ENCODE measurements at places on chromosomes 3 and 15.

DNA sequence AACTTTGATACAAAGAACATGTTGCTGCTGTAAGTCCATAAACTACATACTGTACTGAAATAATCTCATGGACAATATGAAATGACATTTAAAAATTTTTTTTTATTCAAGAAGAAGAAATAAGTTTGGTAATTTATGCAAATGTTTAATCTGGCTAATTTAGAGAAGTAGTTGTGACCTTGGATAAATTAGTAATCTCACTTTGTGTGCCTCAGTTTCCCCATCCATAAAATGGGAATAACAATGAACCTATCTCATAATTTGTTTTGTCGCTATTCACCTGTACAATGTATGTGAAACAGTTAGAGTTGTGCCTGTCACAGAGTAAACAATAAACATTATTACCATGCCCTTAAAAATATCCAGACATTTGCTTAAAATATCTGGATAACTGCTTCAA is 15.3 kb upstream of the DPH6 start:
- DNase-seq: no peak

DNA sequence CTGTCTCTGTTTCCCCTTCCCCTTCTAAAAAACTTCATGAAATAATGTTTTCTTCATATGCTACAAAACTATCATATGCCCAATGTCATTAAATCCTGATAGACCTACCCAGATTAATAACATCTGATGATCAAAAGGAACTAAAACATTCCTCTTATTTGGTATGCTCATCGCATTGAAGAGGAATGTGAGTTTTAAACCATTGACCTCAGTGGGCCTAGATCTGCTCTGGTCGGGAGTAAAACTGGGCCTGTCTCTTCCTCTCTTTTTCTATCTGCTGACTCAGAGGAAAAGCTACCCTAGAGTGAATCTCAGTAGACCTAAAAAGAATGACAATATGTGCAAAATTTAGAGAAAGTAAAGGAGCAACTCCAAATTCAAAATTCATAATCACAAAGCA is 275.8 kb downstream of the SATB1 start:
- DNase-seq: no peak

DNA sequence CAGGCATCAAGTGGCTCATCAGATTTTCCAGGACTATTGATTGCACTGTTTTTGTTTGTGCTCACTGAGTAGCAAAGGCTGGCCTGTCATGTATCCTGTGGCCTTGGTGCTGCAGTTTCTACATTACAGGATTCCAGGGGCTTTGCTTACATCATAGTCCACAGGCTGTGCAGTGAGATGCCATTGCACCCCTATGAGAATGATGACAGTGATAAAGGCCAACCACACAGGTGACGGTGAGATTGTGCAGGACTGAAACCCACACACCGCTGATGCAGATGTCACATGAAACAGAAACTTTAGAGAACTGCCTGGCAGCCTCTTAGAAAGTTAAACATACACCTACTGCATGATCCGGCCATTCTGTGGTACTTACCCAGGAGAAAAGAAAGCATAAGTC is 195.0 kb upstream of the UBE3A start:
- no peak for DNase-seq

DNA sequence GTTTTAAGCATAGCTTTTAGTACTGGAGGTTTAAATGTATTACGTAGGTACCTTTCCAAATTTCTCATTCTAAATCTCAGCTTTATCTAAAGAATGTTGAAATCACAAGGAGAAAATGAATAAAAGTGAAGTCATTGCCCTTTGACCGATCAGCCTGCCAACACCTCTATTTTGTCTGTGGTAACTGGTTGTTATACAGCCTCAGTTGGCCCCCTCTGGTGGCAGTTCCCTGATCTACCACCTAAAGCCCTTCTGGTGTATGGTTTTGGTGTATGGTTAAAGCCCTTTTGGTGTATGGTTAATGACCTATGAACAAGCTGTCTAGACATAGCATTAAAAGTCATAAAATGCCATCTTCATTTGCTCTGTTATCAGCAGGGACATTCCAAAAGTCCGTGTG is 378.2 kb upstream of the AZI2 start:
- DNase-seq: peak; percentile 70

- DNase-seq: peak; percentile 99
These were observed 43.8 kb downstream of the SPSB4 start for GRCh38 chr3:141094790-141095545.

- DNase-seq: no peak
These were observed 56.8 kb downstream of the ATP2C1 start for GRCh38 chr3:130950641-130951040.

DNA sequence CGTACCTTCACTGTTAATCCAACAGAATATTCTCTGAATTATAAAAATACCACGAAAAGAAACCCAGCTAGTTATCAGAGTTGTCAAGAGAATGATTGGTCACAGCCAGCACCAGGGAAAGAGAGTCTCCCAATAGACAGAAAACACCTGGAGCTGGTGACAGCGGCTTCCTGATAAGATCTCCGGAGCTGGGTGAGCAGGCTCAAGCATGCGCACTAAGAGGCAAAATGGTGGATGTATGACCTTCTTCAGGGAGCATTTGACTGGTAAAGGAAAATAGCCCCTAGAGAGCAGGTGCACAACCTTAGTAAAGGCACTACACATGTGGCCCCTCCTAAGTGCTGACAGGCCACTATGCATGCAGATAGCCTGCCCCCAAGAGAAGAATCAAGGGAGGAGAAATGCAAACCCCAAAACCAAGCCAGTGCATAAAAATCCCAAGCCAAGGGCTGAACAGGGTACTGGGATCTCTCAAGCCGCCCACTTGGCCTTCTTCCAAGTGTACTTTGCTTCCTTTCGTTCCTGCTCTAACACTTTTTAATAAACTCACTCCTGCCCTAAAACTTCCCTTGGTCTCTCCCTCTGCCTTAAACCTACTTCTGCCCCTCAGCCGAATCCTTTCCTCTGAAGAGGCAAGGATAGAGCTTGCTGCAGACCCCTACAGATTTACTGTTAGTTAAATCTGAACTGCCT is 93.2 kb downstream of the UACA start:
- no peak for DNase-seq

DNA sequence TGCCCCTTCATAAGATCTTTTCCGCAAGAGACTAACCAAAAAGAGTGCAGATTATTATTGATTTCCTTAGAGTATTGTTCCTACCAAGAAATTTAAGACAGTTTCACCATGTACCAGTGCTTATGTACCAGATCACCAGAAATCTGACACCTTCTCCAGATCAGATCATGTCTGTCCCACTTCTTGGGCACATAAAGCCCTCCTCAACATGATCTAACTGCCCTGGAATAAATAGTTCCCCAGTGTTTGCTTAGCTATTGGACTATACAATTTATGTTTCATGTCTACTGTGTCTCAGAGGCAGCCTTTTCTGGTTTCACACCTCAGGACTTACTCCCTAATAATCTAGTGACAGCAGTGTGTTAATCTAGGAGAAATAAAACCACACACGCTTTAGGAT is 46.8 kb downstream of the NME9 start:
- DNase-seq: no peak

DNA sequence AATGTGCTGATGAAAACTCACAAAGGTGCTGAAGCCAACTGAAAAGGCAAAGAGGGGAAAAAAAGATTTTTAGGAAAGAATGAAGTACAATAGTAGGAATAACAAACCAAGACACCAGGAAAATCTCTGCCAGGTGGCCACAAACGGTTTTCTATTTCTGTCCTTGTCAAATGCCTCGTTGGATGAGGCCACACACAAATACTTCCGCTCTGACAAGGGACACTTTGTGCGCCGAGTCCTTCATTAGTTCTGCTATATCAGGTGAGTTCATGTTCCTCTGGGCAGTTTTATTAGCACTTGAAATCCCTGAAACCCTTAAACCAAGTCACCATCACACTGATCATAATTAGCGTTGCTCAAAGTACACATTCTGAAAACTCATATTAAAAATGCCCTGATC is 373.1 kb downstream of the VPS13C start:
- peak; percentile 87 for DNase-seq

GRCh38 chr3:94972066-94972465 is 909.2 kb downstream of the NSUN3 start:
- DNase-seq: no peak

- no peak for DNase-seq
These were observed 80.1 kb downstream of the SSR3 start for GRCh38 chr3:156474560-156475389.

DNA sequence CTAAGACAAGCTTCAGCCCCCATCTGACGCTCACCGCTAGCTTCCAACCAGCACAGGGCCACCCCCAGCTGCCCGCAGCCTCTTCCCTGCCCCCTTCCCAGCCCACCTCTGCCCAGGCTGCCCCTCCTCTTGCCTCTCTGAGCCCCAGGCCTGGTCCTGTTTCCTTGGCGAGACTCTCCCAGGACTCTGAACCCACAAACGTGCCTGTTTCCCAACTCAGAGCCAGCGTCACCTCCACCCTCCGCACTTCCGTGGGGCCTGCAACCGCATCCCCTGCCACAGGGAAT is 35.0 kb downstream of the ZXDC start:
- no peak for DNase-seq

DNA sequence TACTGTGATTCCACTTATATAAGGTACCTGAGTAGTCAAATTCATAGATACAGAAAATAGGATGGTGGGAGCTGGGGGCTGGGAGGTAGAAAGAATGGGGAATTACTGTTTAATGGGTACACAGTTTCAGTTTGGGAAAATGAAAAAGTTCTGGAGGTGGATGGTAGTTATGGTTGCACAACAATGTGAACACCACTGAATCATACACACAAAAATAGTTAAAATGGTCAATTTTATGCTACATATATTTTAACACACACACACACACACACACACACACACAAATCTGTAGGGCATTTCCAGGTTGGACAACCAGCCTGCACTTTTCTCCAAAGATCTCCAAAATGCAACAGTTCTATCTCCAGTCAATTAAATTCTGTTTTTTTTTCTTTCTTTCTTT is 1.4 kb downstream of the CCDC32 start:
- DNase-seq: no peak

DNA sequence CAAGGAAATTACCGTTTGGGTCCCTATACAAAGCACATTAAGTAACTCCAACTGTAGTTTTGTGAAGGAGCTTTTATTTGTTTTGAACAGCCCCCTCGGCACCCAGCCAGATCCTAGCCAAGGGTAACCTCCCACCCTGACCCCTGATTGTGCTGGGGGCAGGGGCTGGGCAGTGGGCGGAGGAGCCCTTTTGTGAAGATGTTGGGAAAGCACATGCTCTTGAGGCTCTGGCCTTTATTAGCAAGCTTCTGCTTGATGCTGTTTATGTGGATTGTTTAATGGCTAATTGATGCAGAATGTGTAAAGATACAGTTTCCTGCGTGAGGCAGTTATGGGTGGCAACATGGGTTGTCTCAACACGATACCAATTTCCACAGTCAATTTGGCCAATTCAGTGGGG is 136.5 kb downstream of the MAP2K5 start:
- DNase-seq: no peak

Data from SJCRH30 (cell line).